Smooth muscle cell of bladder (primary cell): ENCODE measurements at places on chromosomes 3 and 15. TPM values are rescaled to one million over a fixed set of nuclear protein-coding genes. Genes with fewer than 3 reads are reported as not detected.

PAQR9 gene
- 0.18 TPM in 1 of 2 replicates, not detected in the other for total RNA-seq

MOBP gene
- 2.3 TPM in 1 of 2 replicates, not detected in the other for total RNA-seq

CASR gene
- not detected in 2 replicates for total RNA-seq

TLR9 gene
- total RNA-seq: under 0.01 TPM in 1 of 2 replicates, not detected in the other

RMDN3 gene
- total RNA-seq: 14.5 and 20.2 TPM in 2 replicates
